ENCODE measurements at places on chromosomes 4 and X.

DNA sequence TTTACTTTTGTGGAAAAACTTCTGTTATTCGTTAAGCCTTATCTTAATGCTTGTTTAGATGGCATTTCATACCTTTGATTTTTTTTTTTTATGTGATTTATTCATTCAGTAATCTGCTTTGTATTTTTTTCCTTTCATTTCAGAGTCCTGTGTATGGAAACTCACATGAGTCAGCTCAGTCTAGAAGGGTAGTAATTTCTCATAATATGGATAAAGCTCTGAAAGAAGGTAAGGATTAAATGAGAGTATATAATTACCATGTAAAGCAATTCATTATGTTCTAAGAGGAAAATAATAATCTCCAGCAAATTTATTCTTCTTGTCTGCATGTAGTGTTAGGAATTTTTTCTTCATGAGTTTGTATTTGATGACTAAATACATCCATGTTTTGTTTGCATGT, 37.8 kb downstream of the SNX25 start:
- no peak for ATAC-seq

- peak; percentile 36 for ATAC-seq
Observed at GRCh38 chr4:138235419-138235952, 6.7 kb downstream of the SLC7A11 start.

GRCh38 chr4:164134388-164134787, 619.5 kb upstream of the SMIM31 start:
- ATAC-seq, result no peak

GRCh38 chr4:30385650-30386049, 334.5 kb upstream of the PCDH7 start:
- ATAC-seq, result no peak

DNA sequence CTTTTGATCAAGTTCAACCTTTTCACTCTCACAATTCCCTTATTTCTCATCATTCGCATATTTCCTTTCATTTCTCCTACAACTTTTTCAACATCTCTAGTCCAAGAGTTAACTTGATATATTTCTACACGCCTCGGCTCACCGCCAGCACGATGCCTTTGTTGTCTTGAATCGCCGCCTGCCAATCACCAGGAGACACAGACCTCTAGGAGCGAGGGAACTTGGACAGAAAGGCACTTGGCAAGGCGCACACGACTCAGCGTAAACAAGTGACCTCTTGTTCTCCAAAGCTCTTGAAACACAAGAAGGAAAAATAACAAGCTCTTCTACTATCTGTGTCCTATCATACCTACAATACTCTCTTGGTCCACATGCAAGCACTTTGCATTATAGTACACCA, 27.1 kb upstream of the RBMX start:
- no peak for ATAC-seq

DNA sequence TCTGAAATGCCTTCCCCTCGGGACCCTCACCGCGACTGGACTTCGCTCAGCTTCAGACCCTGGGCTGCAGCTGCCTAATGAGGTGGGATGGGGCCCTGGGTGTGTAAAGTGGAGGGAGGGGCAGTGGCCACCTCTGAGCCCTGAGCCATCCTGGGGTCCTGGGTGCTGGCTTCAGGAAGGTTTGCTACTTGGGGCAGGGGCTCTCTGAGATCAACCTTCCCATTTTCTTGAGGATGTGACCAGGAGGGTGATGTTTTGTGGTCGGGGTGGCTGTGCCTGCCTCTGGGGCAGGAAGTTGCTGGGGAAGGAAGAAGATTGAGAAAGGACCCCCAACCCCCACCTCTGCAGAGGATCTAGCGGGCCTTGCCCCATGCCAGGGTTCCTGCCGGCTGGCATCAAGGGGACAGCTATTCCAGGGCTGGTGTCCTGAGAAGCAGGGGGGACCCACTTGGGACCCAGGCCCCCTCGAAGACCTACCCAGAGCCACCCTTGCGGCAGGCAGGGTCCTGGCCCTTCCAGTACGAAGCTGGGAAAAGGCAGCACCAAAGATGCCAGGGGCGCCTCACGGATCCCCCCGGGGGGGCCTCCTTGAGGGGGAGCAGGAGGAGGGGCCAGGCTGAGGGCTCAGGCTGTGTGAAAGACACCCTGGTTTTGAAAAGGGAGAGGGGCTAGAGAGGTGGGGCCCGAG, 6.5 kb downstream of the SH3BP2 start:
- no peak for ATAC-seq

DNA sequence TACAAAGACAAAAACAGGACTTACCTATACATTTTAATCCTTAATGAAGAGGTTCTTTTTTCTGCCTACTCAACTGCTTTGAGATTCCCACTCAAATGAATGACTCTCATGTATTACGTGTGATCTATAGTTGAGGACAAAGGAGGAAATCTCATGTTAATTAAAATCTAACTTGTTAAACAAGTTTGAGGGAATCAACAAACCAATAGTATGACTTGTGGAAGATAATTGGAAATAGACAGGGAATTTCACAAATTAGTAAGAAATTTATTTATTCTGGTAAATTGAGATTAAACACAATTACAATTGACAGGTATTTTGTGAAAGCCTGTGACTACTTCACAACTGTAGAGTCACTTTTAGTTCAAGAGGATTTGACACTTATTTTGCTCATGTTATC, at the start of gene TMPRSS11D:
Gene TMPRSS11D (minus strand): TSS at position 101 of the 400 bp plus-strand sequence. CDS start 69 bp downstream, at position 32.
- ATAC-seq, result no peak

DNA sequence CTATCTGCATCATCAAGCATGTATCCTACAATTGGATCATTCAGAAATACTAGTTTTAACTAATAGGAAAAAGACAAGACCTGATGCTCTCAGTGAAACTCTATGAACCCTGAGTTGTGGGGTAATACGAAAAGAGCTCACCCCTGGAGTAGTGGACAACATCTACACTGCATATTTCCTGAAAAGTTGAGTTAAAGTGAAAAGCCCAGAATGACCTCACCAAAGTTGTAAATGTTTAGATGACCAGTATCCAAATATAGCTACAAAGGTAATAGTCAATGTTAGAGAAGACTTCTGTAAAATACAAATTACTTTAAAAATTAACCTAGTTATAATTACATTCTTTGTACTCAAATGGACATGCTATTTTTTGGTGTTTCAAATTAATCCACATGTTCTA, 52.8 kb upstream of the SRPX start:
- no peak for ATAC-seq

DNA sequence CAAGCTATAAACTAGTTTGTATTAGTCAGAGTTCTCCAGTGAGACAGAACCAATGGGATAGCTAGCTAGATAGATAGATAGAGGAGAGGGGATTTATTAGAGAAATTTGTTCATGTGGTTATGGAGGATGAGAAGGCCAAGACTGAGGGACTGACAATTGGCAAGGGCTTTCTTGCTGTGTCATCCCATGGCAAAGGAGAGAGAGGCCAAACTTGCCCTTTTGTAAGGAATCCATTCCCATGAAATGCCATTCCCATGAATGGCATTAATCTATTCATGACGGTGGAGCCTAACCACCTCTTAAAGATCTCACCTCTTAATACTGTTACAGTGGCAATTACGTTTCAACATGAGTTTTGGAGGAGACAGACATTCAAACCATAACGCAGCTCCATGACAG, 58.1 kb downstream of the LINC00632 start:
- ATAC-seq, result no peak

GRCh38 chr4:128700659-128701350, 108.7 kb upstream of the JADE1 start:
- ATAC-seq, result no peak

- no peak for ATAC-seq
Observed at GRCh38 chrX:87664381-87664780, 146.8 kb downstream of the KLHL4 start.

DNA sequence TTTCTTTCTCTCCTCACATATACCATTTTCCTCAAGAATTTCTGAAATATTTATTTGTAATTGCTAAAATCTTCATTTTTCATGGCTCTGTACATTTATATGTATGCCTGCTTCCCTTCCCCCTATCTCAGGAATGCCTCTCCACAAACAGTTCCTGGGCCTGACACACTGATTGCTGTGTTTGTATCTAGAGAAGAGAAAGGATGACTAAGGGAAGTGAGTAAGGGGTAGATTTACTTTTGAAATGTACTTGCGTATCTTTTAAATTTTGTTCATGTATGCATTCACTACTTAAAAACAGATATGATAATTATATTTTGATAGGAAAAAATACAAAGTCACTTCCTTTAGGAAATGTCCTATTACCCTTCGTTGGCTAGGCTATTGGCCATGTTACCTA, 790.8 kb downstream of the PCDH18 start:
- ATAC-seq, result no peak

DNA sequence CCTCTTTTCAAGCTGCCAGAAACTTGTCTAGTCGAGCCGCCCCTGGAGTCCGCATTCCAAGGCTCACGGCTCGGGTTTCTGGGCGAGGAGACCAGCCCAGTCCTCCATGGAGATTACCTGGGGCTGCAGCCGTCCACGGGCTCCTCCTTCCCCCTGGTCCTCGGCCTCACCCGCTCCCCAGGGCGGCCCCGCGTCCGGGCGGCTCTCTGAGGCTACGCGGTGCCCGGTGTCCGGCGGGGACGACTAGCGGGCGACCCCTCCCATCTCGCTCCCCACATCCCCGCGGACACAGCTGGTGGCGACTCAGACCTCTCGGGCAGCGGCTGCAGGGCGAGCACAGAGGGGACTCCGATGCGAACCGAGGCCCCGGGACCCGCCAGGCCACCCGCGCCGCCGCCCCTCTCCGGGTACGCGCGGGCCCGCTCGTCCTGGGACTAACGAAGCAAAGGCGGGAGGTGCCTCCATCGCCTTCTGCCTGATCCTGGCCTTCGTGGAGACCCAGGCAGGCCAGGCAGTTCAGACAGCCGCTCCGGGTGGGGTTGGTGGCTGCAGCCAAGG, 159.4 kb downstream of the TRAM1L1 start:
- peak; percentile 41 for ATAC-seq

DNA sequence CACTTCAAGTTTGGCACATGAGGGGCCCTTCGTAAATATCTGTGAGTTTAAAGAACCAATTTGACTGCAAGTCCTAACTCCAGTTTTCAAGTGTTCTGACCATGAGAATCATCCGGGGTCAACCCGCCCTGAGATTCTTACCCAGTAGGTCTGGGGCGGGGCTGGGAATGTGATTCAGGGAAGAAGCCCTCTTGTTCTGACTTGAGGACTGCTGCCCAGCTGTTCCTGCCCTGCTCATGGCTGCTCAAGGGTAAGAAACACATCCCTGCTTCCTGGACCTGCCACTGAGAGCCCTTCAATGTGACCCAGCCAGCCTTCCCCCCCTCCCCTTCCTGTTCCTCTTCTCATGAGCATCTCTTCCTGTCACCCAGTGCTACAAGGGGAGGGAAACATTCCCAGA, 92.7 kb upstream of the PGRMC2 start:
- ATAC-seq, result no peak

DNA sequence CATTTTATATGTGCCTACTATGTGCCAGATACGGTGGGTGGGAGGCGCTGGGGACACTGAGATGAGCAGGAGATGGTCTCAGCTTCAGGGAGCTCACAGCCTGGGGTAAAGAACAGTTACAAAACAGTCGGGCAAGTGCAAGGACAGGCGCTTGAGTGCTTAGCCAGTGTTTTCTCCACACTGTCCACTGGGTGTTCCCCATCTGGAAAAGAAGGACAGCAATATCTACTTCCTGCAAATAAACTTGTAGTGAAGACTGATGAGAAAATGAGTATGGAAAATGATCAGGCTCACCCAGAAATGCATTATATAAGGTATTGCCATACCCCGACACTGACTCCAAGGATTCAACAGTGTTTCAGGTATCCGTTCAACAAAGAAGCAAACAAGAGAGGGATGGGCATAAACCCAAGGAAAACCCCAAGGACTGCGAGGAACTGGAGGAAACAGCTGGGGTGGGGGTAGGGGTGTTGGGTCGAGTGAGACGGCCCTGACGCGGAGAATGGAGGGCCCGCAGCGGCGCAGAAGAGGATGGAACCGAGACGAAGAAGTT, 835 bp downstream of the TMEM185A start:
- ATAC-seq, result peak; percentile 65

- ATAC-seq, result no peak
Observed at GRCh38 chr4:29770627-29771026, 949.5 kb upstream of the PCDH7 start.

DNA sequence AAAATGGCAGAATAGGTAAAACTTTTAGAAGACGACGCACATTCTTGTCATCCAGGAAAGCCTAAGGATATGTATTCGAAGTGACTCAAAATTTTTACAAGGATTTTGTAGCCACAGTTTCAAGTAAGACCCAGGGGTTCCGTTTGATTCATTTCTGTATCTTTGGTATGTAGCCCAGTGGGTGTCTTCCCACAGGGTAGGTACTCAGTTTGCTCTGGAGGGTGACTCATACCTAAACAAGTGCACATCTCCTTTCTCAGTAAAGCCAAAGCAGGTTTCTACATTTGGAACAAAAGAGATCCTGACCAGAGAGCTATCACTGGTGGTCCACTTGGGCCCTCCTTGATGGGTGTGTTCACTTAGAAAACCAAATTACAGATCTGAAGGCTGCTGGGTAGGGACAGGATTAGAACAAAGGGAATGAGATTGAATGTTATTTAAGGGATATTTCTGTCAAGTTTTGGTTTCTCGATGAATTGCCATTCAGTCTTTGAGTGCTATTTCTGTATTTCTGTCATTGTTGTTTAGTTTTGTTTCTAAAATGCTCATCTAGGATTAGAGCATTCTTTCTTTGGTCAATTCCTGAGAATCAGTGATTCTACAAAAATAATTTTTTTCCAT, 56.1 kb downstream of the PLS3 start:
- no peak for ATAC-seq
